Right atrium auricular region (tissue), 2 donors: ENCODE measurements at places on chromosomes 4 and X.

GRCh38 chr4:181637186-181638105 is 605.8 kb upstream of the TENM3 start:
- DNase-seq = no peak

- no peak for DNase-seq
These were observed 158.0 kb downstream of the REPS2 start for GRCh38 chrX:17104433-17104832.

- no peak for DNase-seq
These were observed 112.8 kb upstream of the PSAPL1 start for GRCh38 chr4:7547368-7548040.

- DNase-seq = no peak
These were observed 48.6 kb downstream of the TMEM164 start for GRCh38 chrX:110051559-110051958.

- DNase-seq = no peak
These were observed 19.7 kb downstream of the NHSL2 start for GRCh38 chrX:71930298-71930697.

DNA sequence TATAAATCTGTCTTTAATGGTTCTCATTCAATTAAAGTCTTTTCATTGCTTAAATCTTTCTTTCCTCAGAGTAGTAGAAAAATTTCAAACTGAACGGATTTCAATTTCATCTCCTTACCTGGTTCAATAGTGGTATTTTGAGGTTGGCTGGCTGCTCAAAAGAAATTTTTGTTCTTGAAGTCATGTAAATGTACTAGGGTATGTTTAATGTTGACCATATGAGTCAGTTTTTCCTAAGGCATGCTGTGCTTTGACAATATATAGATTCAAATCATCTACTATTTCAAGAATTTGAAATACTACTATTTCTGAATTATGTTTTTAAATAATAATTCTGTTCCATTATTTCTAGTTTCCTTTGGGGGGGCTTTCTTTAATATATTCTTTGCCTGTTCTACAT is 105.5 kb downstream of the PACRGL start:
- DNase-seq = no peak

- DNase-seq = no peak
These were observed 14.5 kb upstream of the PRRG3 start for GRCh38 chrX:151680805-151681204.

DNA sequence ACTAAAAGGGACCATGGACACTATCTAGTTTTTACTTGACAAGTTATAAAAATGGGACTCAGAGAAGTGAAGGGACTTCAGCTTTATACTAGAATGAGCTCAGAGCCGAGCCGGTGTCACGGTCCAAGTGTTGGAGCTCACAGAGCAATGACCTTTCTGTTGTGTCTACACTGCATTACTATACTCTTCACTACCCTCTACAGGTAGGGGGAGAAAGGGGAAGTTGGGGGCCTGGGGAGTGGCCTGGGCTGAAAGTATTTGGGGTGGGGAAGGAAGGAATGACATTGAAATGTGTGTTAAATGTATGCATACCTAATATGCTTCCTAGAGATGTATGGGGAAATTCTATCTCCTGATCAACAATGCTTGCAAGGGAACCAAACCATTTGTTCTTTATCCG is 48.8 kb upstream of the HHIP start:
- no peak for DNase-seq

GRCh38 chr4:33054656-33055196 is 2334.6 kb downstream of the PCDH7 start:
- DNase-seq = no peak

GRCh38 chr4:137425281-137425680 is 107.0 kb downstream of the PCDH18 start:
- no peak for DNase-seq

- DNase-seq = no peak
These were observed 1.7 kb upstream of the CNOT6L start for GRCh38 chr4:77820649-77821561.

- DNase-seq = no peak
These were observed 707.1 kb upstream of the SLIT2 start for GRCh38 chr4:19544446-19545125.

- DNase-seq = no peak
These were observed 65.1 kb downstream of the ADAM29 start for GRCh38 chr4:174983128-174983750.

GRCh38 chr4:2941138-2942036 is 21.8 kb downstream of the NOP14 start:
- DNase-seq = peak; percentile 49

DNA sequence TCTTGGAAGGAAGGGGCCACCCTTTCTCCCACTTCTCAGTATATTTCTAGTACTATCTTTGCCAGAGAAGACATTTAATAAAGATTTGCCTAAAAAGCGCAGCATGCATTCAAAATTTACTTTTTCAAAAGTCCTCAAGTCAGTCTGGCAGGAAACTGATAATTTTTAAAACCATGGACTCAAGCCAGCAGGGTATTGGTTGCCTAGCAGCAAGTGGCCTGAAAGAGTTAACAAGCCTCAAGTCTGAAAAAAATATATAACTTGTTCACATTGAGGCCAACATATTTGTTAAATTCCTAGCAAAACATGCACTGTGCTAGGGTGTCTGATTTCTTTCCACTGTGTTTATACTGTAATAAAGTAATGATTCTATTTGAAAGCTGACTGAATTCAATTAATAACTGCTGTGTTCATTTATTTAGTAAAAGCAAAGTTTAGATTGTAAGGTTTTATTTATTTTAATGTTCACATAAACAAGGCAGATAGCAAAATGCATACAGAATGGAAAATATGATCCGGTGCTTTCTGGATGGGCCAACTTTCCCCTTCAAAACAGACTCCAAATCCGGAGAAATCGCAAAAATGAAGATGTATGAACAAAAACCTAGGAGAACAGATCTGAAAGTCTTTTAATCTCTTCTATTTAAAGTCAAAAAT is 218.5 kb upstream of the FGF13 start:
- no peak for DNase-seq

DNA sequence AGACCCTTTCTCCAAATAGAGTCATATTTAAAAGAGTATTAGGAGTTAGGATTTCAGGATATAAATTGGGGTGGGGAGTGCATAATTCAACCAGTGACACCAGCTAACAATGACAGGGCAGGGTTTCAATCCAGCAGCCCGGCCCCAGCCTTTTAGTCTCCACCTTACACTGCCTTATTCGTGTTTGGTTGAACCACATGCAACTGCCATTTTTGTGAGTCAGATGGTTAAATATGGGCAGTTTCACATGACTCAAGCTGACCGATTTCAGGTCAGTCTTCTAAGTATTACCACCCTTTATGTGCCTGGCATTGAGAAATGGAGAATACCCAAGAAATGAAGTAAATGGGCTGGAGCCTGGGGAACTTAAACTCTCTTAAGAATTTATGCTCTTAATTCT is 102.8 kb downstream of the STOX2 start:
- no peak for DNase-seq

- DNase-seq = no peak
These were observed 39.0 kb upstream of the GBA3 start for GRCh38 chr4:22653752-22654151.

DNA sequence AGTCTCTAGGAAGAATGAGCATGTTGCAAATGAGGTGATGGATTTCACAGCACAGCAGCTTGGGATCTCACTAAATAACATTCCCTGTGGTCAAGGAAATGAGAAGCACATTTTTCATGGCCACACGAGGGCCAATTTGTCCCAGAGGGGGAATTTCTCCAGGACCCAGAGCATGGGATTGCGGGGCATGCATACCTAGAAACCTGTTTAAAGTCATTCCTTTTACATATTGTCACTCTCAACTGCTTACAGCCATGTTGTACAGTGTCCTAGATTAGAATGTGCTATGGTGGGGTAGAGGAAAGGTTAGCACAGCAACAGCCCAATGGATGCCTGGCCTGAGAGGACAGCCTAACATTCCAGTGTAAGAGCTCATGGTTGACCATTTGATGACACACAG is 37.4 kb upstream of the NLGN4X start:
- no peak for DNase-seq

DNA sequence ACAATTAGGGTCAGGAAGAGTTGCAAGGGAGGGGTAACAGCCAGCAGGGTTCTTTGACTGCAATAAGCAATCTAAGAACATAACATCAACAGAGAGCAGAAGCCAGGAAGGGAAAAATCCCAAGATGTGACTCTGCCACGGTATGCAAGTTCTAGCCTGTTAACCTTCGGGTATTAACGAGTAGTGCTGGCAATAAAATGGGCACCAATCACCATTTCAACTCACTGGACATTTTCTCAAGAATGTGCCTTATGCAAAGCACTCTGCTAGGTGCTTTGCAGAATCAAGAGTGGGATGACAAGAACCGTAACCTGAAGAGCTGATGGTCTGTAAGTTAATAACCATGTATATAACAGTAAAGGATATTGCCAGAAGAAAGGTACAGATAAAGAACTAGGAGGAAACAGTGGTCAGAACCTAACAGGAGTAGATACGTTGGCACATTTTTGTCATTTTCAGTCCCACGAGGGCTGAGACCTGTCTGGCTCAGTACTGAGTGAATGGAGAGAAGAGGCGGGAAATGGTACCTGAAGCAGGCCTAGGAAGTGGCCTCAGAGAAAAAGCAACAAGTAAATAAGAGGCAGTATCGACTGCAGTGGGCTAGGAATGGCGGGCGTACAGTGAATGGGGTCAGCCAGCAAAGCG is 2.7 kb downstream of the ELOVL6 start:
- DNase-seq = no peak

- DNase-seq = no peak
These were observed 6.8 kb upstream of the CXorf66 start for GRCh38 chrX:139972113-139972512.

DNA sequence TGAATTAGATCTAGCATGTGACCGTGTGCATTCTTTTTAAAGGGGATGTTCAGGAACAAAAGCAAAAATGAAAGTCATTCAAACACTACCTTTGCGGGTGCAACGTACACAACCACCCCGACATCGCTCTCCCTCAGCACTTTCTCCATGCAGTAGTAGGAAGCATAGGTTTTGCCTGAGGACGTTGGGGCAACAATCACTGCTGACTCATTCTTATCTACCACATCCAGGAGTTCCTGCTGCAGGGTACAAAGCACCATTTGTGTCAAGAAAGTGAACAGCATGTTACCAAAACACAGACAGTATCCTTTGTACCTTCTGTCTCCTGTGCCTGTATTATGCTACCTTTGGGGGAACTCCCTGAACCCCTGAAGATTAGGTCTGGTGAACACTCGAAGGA is 58.6 kb downstream of the DDX60L start:
- no peak for DNase-seq

DNA sequence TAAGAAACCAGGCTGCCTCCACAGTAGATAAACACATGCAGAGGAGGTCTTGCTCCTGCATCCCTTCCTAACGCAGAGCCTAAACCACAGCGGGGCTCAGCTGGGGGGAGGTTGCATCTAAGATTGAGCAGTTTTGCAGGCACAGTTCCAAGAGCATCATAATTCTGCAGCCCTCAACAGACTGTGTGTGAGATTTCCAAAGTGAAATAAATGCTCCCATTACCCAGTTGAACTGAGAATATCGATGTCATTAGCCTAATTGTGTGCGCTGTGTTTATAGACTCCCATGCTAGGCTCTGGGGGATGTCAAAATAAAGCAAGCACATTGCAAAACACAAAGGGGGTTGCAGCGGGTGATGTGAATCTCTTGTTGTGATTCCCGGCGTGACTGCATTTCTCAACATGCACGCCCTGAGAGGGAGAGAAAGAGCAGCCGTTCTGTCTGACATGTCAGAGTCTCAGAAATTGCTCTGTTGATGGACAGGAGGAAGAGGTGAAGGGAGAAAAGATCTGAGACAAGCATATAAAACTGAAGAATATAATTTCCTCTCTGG is 150.0 kb upstream of the PSAPL1 start:
- no peak for DNase-seq

- no peak for DNase-seq
These were observed 180.3 kb upstream of the PPARGC1A start for GRCh38 chr4:24070117-24070516.

DNA sequence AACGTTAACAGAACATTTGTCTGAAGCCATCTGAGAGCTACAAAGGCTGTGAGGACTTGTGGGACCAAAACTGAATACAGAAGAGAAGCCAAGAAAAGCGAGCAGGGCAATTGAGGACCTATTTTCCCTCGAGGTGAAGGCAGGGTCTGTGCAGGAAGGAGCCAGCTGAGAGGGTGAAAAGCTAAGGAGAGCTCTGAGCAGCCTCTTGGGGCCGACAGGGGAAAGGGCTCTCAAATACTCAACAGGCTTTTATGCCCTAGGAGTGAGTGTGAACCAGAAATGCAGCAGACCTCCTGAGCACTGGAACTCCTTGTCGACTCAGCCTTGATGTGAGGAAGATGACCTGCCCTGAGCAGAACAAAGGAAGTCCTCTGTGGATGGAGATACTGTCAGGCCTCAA is 54.2 kb downstream of the C4orf50 start:
- no peak for DNase-seq

DNA sequence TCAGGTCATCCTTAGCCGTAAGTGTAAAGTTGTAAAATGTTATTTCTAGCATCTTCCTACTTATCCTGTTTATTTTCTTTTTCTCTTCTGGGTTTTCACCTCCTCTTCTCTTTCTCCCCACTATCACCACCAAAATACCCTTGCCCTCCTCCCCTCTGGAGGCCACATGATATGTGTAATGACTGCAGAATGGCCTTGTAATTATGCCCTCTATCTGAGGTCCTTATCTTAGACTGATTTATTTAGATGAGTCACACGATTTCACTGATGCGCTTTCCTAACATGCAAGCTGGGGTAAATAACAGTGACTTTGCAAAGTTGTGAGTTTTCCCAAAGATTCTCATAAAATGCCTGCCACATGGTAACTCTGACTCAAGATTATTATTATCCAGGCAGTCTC is 231.8 kb upstream of the GPRIN3 start:
- no peak for DNase-seq

DNA sequence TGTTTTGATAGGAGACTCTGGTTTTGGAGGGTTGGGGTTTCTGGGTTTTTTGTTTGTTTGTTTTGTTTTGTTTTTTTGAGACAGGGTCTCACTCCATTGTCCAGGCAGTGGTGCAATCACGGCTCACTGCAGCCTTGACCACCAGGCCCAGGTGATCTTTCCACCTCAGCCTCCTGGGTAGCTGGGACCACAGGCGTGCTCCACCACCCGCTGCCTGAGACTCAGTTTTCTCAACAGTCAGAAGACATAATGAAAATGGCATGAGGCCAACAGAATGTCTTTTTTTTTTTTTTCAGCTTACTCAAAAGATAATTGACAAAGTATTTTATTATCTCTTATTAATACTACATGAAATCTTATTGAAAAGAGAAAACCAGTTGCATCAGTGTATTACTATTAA is 32.4 kb downstream of the TNIP2 start:
- no peak for DNase-seq

DNA sequence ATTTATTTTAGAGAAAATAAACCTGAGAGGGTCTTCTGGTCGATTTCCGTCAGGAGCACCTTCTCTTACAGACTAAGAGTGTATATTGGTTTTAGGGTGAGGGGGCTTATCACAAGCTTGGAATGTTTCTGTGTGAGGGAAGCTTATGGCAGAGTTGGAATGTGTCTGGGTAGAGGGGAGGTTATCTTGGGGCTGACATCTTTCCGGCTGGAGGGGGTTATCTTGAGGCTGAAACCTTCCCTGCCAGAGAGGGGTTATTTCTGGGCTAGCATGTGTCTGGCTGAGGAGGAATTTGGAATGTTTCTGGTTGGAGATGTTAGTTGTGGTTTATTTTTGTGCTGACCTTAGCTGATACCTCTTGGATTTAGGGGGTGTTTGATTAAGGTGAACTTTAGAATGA is 1312.1 kb downstream of the ADGRL3 start:
- DNase-seq = no peak

- no peak for DNase-seq
These were observed 54.0 kb downstream of the SLC9A7 start for GRCh38 chrX:46704767-46705386.

- DNase-seq = no peak
These were observed 13.1 kb upstream of the MAGEA4 start for GRCh38 chrX:151899622-151900021.
